ENCODE measurements at places on chromosomes 6 and 20.

DNA sequence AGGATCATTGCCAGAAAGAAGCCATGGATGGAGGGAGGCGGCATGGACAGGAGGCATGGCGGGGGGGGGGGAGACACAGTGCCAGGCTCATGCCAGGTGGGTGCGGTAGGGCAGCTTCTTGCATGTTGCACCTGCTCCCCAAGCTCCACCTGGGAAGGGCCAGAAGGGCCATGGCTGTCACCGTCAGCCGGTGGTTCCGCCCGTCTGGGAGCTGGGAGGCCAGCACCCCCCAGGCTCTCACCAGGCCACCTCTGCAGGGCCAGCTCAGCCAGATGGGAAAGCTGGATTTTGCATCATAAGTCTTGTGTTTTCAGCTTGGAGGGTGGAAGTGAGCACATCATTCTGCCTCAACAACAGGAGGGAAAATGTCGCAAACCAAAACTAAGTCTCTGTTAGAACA lies 404.7 kb downstream of the TAF4 start:
- no peak for DNase-seq

DNA sequence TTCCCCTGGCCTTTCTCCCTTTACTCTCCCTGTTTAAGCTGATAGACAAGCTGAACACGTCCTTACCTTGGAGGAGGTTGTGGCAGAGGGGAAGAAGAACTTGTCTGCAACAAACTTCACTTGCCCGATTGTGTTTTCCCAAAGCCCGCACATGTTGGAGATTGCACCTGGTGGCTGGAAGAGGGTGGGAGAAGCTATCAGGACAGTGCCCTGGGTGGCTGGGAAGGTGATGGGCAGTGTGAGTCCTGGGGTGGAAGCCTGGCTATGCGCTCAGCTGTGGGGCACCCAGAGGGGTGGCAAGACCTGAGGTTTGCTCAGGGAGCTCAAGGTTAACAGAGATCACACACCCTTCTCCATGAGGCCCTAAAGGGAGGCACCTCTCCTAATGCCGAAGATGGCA lies 25.0 kb upstream of the SSTR4 start:
- DNase-seq, result no peak

- no peak for DNase-seq
Measured at GRCh38 chr6:303948-304558, 11.8 kb downstream of the DUSP22 start.

DNA sequence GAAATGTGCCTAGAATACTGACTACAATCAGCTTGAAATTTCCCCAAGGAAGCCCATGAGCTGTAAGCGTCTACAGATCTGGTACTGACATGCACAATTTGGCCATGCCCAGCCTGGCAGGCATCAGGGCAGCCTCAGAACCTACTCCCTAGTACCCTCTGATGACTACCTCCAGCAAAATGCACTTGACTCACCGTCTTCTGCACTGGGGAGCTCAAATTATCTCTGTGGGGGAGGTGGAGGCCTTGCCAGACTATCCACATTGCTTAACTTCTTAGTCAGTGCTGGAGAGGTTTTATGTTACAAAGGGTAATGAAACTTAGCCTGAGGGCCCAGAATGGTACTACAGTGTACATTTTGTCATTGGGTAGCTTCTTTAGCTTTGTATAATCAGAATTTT lies 126.0 kb upstream of the ADGRF1 start:
- DNase-seq, result no peak

DNA sequence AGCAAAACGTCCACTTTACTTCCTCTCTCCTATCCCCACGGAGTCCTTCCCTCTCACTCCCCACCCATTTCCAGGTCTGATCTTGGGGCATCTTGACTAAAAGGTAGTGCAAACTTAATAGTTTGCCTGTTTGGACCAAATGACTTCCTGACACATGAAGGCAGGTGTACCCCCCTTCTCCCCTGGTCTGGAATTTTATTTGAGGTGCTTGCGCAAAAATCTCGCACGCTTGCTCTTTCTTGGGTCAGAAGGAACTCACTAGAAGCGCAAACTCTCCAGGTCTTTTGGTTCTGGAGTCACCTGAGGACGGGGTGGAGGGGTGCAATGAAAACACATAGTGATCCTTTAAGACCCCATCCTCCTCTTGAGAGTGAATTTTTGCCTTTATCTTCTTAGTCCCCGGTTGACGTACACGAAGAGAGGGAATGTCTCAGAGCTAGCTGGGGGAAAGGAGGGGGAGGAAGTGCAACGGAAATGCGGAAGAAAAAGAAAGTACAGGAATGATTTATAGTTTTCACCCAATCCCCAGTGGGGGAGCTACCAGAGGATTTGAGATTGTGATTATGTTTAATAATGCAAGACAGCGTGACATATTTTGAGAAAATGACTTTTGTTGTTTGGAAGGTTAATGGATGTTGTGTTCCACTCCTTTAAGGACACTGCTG lies 4.9 kb downstream of the ADGRB3 start:
- DNase-seq, result no peak

- no peak for DNase-seq
Measured at GRCh38 chr6:107800564-107801164, 23.4 kb downstream of the SCML4 start.

DNA sequence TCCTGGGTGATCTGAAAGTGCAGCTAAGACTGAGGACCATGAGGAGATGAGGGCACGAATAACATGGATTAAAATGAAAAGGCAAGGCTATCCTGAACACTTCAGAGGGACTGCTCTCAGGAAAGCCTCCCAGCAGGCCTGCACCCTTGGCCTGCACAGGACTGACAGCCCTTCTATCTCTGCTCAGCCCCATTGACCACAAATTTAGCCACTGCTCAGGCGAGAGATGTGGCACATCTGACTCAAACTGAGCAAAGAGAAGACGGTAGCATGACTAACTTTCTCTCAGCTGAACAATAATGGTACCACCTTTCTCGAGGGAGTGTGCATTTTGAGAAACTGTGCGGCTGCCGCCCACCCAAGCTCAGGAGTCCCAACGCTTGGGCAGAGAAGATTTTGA lies 257.5 kb downstream of the ADGB start:
- no peak for DNase-seq

- DNase-seq, result no peak
Measured at GRCh38 chr20:10580700-10581099, 93.1 kb downstream of the JAG1 start.

- DNase-seq, result peak; percentile 2
Measured at GRCh38 chr20:54668271-54669039, 193.1 kb downstream of the DOK5 start.

- peak; percentile 10 for DNase-seq
Measured at GRCh38 chr6:30163090-30163917, at the start of gene TRIM15. TSS of gene TRIM15 (plus strand) at chr6:30163546. CDS start at chr6:30163685, 139 bp downstream.

- DNase-seq, result no peak
Measured at GRCh38 chr6:28587746-28588075, 62.0 kb downstream of the GPX5 start.

DNA sequence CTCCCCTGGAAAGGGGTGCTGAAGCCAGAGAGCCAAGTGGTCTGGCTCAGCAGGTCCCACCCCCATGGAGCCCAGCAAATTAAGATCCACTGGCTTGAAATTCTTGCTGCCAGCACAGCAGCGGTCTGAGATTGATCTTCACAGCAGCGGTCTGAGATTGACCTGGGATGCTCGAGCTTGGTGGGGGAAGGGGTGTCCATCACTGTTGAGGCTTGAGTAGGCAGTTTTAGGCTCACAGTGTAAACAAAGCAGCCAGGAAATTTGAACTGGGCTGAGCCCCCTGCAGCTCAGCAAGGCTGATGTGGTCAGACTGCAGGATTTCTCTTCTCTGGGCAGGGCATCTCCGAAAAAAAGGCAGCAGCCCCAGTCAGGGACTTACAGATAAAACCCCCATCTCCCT lies 41.3 kb upstream of the B3GAT2 start:
- DNase-seq, result no peak

DNA sequence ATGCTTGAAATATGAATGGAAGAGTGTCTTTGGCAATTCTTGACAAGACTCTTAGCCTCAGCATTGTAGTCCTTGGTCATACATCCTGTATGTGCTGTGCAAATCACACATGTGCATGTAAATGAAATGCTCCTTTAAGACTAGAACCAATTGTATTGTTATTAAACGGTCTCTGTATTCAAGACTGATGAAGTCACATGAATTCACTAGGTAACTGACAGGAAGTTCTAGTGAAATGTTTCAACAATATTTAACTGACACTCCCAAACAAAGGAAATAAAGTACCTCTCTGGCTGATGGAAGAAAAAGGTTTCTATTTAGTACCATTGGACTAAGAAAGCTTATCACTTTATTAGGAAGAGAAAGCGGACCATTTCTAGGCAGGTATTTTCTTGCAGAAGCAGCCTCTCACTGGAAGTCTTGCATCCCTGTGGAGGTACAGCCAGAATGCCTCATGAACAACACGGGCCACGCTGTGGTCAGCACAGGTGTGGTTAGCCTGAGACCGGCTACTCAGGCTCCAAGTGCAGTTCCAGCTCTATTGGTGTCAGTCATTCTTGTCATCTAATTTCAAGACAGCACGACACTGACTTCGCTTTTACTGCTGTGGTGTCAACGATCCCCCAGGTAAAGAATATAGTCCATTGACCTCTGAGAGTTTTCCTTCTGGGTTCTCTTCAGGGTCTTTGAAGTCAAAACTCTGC lies 17.3 kb downstream of the PPP1R3G start:
- DNase-seq, result no peak
